ENCODE measurements at places on chromosomes 7 and 10.

DNA sequence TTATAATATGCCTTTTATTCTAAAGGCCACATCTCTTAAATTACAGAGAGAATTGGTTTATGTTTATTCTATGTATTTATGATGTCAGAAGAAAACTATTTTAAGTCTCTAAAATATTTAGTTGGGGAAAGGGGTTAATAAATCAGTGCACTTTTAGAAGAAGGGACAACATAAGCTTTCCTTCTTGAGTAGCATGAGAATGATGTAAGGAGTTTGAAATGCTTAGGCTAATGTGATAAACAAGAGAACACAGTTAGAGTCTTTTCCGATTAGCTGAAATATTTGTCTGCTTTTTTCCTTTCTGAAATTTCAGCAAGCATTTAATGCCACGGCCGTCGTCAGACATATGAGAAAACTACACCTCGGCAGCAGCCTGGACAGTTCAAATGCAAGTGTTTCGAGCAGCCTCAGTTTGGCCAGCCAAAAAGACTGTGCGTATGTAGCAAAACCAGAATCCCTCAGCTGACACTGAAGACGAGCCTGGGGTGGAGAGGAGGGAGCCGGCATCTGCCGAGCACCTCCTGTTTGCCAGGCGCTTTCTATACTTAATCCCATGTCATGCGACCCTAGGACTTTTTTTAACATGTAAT is 176.2 kb downstream of the CCDC3 start:
- no peak for DNase-seq

DNA sequence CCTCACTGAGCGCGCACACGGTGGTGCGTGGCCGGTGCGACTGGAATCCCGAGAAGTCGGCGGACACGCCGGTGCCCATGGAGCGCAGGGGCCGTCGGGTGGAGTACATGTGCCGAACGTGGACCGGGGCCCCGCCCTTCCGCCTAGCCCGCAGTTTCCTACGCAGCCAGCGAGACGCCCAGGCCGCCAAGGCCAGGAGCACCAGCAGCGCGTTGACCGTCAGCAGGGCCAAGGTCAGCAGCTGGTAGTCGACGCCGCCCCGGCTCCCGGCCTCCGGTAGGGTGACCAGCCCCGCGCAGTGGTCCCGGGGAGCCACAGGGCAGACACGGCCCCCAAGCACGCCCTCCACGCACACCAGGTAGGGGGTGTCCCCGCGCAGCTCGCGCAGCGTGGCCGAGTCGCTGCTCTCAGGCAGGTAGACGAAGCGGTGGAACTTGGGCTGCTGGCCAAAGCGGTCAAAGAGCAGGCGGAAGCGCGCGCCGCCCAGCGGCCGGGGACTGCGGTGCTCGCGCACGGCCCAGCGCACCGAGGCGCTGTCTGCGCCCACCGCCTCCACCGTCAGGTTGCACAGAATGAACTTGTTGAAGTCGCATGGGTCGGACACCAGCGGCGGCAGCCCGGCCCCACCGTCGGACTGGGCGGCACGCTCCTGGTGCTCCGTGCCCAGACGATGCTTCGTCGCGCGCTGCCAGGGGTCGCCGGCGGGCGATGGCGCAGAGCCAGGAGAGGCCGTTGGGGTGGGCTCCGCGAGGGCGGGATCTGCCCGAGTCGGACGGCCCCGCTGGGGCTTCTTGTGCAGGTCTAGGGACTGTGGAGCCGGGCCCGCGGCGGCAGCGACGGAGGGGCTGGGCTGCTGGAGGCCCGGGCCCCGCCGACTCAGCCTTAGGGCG is 2.2 kb downstream of the TRIL start:
- DNase-seq, result no peak

- DNase-seq, result no peak
Measured at GRCh38 chr7:135856356-135857144, 107.9 kb upstream of the FAM180A start.

DNA sequence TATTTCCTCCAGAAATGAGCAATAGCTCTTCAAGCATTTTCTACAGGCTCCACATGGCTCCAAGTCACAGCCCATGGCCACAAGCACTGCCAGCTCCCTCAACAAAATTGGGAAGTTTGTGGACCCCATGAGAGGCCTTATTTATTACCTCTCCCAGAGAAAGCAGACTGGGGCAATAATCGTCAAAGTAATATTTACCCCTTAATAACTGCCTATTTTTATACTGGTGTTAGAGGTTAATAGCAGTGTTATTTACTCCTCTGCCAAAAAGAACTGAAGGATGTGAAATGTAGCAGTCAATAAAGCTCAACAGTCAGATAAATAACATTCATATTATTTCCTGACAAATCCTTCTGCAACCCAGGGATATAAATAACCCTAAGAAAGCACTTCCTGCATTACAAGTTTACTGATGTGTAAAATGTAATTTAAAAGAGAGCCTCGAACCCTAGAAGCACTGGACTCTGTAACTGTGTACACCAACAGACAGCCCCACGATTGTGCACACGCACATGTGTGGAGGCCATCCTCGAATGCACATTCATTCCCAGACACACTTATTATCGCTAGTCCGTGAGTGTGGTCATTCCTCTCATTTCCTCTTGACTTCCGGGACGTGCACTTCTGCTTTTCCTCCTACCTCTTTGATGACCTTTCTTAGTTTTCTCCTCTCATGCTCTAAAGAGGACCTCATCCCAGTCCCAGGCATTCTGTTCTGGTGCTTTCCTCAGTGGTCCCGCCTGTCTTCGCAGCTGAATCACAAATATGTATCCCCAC is 157.4 kb downstream of the EVX1 start:
- no peak for DNase-seq

- DNase-seq, result no peak
Measured at GRCh38 chr10:70880077-70880534, 8.3 kb downstream of the PCBD1 start.

- DNase-seq, result no peak
Measured at GRCh38 chr10:33248638-33249037, 85.8 kb downstream of the NRP1 start.

- no peak for DNase-seq
Measured at GRCh38 chr10:50625649-50626132, 1.9 kb upstream of the SGMS1 start.

DNA sequence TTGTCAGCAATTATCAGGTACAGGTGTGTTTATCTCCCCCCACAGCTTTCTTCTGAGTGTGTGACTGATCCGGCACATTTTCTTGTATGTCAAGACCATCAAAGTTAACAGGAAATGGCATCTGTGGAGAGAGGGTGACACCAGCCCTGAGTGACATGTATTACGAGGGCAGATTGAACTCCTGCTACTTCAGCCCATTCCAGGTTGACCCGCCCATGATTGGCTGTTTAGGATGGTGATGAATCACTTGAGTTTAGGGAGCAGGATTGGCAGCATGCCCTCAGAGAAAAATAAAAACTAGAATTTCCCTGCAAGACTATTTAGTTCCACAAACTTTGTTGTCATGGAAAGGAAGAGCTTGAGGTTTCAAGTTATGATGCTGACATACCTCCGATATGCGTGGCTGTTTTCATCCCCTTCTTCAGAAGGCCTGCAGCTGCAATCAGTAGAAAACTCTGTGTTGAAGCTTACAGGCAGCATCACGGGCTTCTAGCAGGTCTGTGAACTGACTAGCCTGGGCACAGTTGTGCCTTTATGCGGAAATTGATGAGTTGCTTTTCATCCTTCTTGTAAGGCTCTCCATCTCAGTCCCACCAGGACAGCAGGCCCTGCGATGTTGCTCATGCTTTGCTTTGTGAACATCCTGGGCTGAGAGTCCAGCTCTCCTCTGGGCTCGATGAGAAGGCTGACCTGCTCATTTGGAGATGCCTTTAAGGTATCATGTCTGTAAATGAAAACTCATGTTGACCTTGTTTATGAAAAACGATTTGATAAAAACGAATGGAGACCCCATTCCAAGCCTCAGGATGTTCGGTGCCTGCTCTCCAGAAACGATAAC is 8.0 kb upstream of the CELF2 start:
- DNase-seq, result no peak

GRCh38 chr10:124254490-124254889 is 161.1 kb upstream of the CHST15 start:
- DNase-seq, result no peak

- DNase-seq, result no peak
Measured at GRCh38 chr10:3045471-3046209, 21.7 kb upstream of the PFKP start.

DNA sequence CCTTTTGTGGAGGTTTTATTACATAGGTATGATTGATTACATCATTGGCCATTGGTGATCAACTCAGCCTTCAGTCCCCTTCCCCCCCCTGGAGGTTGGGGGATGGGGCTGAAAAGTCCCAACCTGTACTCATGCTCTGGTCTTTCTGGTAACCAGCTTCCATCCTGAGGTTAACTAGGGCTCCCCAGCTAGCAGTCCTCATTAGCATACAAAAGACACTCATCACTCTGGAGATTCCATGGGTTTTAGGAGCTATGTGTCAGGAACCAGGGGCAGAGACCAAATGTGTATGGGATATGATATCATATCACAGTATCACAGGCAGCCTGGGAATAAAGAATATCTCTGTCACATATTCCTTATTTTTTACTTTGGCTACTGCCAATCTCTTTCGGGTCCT is 13.6 kb downstream of the CCSER2 start:
- DNase-seq, result no peak

DNA sequence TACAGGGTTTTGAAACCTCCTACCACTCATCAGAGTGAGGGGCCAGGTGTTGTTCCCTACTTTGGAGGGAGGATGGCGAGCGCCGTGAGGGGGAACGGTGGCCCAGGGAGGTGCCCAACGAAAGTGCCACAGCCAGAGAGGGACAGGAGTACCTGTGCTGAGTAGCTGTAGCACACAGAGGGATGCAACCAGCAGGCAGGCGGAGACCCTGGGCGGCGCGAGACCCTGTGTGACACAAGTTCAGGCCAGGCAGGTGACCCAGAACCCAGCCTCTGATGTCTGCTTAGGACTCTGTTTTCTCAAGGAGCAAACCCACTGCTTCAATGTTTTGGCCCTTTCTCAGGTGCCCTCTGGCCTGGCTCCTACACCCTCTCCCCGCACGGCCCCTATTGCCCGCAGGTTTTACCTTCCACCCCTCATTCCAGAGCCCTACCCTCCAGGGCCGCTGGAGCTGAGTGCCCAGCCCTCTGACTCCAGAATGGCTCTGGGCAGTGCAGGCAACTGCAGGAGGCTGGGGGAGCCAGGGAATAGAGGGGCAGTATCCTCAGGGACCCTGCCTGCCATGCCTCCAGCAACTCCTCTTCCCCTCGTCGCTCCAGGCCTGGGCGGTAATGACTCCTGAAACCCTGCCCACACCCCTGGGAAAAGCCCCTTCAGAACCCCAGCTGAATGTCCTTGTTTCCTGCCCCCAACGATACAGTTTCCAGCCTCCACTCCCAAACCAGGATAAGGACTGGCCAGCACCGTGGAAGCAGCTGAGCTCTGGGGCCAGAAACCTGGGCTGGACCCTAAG is 164.1 kb upstream of the RHEB start:
- no peak for DNase-seq

- DNase-seq, result no peak
Measured at GRCh38 chr7:82080254-82080927, 310.5 kb upstream of the HGF start.

DNA sequence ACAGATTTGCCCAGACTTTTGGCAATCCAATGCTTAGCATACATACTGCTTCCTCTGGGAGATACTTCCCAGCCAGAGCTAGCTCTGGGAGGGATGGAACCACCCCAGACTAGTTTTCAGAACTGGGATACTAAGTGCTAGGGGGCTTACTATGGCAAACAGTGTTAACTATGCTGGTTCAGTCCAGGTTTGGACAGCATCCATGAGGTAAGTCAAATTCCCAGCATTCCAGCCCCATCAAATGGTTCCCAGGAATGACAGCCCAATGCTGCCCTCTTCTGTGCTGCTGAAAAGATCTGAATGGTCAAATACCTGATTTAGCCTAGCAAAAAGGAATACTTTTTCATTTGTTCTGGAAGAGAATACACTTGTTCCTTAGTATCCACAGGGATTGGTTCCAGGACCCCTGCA is 141.7 kb upstream of the CCDC6 start:
- DNase-seq, result no peak

DNA sequence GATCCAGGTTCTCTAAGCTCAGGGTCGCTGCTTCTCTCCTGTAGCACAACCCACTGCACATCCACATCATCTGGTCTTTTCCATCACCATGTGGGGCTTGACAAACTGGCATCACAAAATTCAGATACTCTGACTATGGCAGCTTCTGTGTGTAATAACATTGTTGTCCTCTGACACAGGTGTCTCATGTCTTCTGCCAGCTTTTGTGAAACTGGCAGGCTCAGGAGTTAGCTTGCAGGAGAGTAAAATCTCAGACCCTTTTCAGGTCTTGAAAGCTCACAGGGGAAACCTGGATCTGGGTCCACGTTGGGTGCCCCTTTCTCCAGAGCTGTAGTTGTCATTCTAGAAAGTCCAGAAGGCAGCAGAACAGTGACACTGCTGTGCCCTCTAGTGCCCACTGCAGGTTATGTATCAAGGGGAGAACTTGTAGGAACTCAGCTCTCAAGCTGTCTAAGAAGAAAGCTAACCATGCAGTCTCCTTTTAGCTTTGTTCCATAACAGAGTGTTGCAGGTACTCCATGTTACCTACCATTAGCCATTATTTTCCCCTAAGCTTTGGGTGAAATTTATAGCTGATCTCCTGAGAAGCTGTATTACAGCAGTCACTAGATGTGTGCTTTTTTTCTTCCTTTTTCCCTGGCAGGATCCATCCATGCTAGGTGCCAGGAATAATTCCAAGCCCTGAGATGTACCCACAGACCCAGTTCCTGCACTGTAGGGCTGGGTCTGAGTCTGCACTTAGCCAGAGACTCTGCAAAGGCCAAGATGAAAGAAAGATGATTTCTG is 102.7 kb downstream of the ZNF248 start:
- DNase-seq, result no peak

DNA sequence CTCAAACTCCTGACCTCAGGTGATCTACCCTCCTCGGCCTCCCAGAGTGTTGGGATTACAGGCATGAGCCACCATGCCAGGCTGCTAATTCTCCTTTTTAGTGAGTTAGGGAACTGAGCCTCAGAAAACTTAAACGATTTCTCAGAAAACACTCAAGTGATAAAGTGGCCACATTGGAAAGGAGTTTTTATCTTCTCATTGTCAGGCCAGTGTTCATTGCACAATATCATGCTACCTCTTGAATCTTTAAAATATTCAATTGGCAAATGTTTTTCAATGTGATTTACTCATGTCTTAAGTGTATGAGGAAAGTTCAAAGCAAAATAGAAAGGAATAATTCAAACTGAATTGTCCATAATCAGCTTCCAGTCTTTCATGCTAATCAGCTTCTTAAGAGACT is 80.7 kb downstream of the ITGB8 start:
- no peak for DNase-seq

Data from esophagus squamous epithelium (tissue), 5 donors.